ENCODE measurements at places on chromosomes 2 and 18. TPM values are rescaled to one million over a fixed set of nuclear protein-coding genes. Genes with fewer than 3 reads are reported as not detected.

DNA sequence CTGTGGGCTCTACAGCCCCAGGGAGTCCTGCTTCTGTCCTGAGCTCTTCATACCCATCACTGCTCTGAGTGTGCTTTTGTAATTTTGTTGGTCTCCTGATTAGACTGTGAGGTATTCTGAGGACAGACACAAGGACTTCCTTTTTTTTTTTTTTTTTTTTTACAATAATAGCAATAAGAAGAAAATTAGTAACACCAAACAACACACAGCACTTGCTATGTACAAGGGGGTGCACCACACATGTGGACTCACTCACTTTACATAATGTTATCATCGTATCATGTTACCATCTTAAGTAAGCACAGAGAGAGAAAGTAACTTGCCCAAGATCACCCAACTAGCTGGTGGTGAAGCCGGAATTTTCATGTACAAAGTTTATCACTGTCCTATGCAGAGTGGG is 34.6 kb downstream of the MBP start:
- DNase-seq, result no peak

The ITGB6 gene
- total RNA-seq, result not detected

DNA sequence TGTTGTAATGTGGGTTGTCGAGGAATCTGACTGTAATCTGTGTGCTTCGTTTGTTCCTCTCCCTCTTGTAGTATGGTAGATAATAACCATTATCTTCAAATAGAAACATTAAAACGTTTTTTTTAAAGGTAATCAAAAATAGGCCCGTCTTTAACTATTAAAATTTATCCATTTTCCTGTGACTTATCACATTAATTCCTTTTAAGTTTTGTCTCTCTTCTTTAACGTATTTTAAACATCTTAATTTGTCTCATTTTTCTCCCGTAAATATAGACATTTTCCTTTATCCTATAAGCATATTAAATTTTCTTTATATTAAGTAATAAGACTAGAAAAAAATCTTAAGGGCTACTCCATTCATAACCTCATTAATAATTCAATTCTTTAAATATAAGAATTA is 41.3 kb downstream of the EIF2AK3 start:
- DNase-seq, result no peak

GRCh38 chr2:210655229-210655975 is 99.0 kb downstream of the CPS1 start:
- no peak for DNase-seq

DNA sequence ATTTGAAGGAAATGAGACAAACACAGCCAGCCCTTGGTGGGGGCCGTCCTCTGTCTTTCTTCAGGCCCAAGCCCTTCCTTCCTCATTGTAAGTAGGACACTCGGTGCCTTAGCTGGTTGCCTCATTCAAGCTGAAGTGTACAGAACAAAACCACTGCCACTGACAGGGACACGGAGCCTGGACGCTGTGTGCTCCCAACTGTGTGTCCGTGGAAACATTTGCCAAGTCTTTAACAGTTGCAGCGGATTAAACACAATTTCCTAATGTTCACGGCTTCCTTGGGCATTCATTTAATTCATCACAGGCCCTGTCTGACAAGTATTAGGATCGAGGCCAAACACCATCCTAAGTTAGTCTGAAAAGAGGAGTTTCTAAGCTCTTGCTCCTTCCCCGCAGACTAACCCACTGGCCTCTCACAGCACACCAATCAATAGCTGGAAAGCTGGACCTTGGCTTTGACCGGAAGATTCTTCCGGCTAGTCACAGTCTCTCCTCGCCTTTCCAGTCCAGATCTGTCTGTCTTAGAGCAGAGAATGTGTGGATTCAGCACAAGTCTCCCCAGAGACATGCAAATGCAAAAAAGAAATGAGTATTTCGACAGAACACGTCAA is 68.7 kb upstream of the ACSL3 start:
- DNase-seq, result no peak

GRCh38 chr2:152243761-152244640 is 68.4 kb upstream of the STAM2 start:
- no peak for DNase-seq

The CYRIA gene
- total RNA-seq, result 134 TPM

GRCh38 chr2:1607971-1608688 is 136.2 kb downstream of the PXDN start:
- no peak for DNase-seq

The AQP12B gene
- not detected for total RNA-seq

DNA sequence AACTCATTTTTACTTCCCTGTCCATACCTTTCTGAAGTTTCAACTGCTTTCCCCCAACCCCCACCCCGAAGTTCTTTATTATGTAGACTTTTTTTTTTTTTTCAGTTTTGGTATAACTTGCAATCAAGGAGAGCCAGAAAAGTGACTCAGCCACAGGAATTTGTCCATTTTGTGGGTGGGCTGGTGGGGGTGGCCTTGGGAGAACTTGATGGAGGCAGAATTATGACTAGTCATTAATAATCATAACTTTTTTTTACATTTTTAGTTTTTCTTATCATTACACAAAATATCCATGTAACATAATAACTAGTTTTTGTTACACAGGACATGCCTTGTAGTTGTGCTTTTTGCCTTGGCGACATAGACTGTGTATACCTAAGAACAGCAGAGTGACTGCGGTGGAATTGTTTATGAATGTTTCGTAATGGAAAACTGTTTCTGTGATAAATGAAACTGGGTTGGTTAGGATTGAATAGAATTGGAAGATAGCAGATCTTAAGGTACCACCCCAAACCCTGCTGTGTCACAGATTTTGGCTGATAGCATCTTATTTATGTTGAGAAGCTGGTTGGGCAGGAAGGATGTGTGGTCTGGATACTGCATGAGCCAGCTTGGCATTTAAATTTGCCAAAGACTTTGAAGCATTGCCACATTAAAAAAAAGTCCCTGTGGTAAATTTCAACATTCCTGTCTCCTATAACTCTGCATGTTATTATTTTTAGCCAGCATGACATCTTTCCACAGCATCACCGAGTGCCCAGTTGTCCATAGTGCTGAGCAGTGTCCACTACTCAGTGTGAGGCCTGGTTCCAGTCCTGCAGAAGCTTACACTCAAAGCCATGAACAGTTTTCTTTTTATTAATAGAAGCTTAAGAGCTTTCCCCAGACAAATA is 30.7 kb downstream of the LYPD6B start:
- no peak for DNase-seq

DNA sequence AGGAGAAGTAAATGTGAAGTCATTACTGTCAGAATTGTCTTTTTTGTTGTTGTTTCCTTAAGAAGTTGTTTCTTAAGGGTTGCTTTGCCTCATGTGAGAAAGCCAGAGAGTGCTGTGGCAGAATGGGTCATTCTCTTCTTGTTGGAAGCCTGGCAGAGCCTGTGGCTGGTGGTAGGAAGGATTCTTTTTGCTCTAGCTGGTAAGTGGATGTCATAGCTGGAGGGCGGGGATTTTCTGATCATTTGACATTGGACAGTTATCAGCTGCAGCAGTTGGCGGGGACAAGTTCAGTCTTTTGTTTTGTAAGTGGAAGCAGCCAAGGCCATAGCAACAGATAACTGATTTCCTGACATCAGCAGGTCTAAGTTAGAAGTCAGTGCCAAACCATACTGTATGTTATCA is 5.5 kb upstream of the RMDN2 start:
- DNase-seq, result no peak

Data from dorsolateral prefrontal cortex (tissue), 122 donors.